Activated CD4-positive, alpha-beta T cell treated with anti-CD3 and anti-CD28 coated beads, Interleukin-2, amount 10 ng/mL, durations not matched to agents 7 days and 5 days (primary cell): ENCODE measurements at places on chromosomes 12 and 14. TPM values are rescaled to one million over a fixed set of nuclear protein-coding genes. Genes with fewer than 3 reads are reported as not detected.

MMP14 gene
- 2.1 TPM for total RNA-seq

OR6J1 gene
- not detected for total RNA-seq

CNTN1 gene
- total RNA-seq = not detected

FAM222A gene
- 0.52 TPM for total RNA-seq

PRIMA1 gene
- total RNA-seq = not detected

DUSP6 gene
- total RNA-seq = 48.2 TPM

TCTN1 gene
- 4.3 TPM for total RNA-seq

CDKN3 gene
- 116 TPM for total RNA-seq

MYF6 gene
- total RNA-seq = not detected

GRCh38 chr12:80293759-80294158 lies 150.3 kb upstream of the PTPRQ start:
- no peak overlapping the region for H3K27ac ChIP-seq
- DNase-seq = no peak

GRCh38 chr12:51955702-51956101 lies 4.2 kb downstream of the ACVR1B start:
- DNase-seq = no peak
- H3K36me3 ChIP-seq = no peaks in the 10 kb centered on the region
- peaks cover 28% of the 10 kb centered on the region for H3K4me1 ChIP-seq
- peaks cover 13% of the 10 kb centered on the region for H3K27me3 ChIP-seq
- H3K27ac ChIP-seq = no peak overlapping the region
- H3K4me3 ChIP-seq = no peak overlapping the region

- no peak overlapping the region for H3K27ac ChIP-seq
- no peaks in the 10 kb centered on the region for H3K4me1 ChIP-seq
- no peaks in the 10 kb centered on the region for H3K36me3 ChIP-seq
- peaks cover 1% of the 10 kb centered on the region for H3K27me3 ChIP-seq
Observed at GRCh38 chr14:78324353-78324752, 154.2 kb downstream of the NRXN3 start.

DNA sequence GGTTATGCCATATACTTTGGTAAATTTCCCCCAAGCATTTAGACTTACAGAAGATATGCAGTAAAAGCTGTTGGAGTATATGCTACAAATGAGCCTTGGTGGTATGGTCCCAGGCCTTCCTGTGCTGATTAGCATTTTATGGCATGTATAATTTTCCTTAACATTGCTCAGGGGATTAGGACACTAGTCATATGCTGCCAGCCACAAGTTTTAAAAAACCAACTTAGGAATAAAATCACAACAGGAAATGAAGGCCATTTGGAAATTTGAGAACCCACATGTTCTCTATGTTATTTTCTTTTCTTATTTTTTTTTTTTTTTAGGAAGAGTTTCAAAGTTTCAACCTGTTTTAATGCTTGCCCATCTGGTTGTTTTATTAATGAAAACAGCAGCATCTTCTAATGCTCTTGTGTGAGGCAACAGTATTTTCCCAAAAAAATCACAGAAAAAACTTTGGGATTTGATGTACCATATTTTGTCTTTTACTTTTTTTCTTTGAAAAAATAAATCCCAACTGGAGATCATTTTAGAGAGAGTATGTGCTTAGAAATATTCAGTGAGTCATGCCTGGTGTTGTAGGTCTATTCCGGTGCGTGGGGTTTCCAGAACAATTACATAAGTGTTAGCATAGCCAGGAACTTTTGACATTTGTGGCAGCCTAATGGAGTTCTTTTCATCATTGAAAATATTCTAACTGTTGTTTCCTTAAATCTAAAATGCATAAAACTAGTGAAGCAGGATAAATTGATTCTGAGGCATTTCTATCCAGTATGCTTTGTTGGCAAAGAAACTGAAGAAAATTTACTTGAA lies 21.7 kb upstream of the DUSP6 start:
- no peak overlapping the region for H3K27ac ChIP-seq
- H3K27me3 ChIP-seq = no peaks in the 10 kb centered on the region
- no peak overlapping the region for H3K4me3 ChIP-seq
- H3K4me1 ChIP-seq = peaks cover 42% of the 10 kb centered on the region
- DNase-seq = no peak

- H3K4me1 ChIP-seq = peaks cover 55% of the 10 kb centered on the region
- peak overlapping the region; percentile 99 for H3K27ac ChIP-seq
- H3K27me3 ChIP-seq = no peaks in the 10 kb centered on the region
- H3K36me3 ChIP-seq = peaks cover 50% of the 10 kb centered on the region
- peak; percentile 83 for DNase-seq
- H3K4me3 ChIP-seq = peak overlapping the region; percentile 98
Observed at GRCh38 chr14:91415794-91416743, 1.6 kb downstream of the CCDC88C start.

GRCh38 chr12:65655074-65655493 lies 169.2 kb upstream of the HMGA2 start:
- H3K4me1 ChIP-seq = no peaks in the 10 kb centered on the region
- peaks cover 16% of the 10 kb centered on the region for H3K27me3 ChIP-seq
- no peak overlapping the region for H3K27ac ChIP-seq
- no peaks in the 10 kb centered on the region for H3K36me3 ChIP-seq

- peaks cover 39% of the 10 kb centered on the region for H3K36me3 ChIP-seq
- no peaks in the 10 kb centered on the region for H3K27me3 ChIP-seq
- H3K4me3 ChIP-seq = no peak overlapping the region
Observed at GRCh38 chr12:3668479-3669165, 84.3 kb downstream of the CRACR2A start.

DNA sequence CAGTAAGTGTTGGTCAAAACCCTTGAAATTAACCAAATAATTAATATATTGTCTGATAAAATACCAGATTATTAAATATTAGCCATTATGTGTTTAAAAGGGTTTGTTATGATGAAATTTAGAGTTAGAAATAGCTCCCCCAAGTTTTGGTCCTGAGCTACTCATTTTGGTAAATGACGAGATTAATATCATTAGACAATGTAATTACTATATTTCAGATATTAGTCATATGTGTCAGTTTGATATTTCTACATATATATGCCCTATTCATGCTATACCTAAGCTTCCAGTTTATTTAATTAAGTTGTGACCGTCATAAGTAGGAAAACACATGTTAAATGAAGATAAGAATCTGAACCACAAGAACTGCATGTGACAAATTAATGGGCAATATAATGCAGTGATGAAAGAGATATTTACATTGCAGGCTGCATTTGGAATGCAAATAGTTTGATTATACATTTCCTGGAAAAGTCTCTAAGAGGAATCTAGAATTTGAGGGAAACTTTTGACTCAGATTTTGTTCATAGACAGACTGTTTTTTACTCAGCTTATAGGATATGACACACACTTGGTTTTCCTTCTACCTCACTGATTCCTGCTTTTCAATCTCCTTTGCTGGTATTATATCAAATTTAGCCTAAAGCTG lies 70.5 kb downstream of the TBC1D30 start:
- DNase-seq = no peak
- no peak overlapping the region for H3K27ac ChIP-seq
- H3K4me3 ChIP-seq = no peak overlapping the region
- H3K27me3 ChIP-seq = peaks cover 10% of the 10 kb centered on the region
- no peaks in the 10 kb centered on the region for H3K36me3 ChIP-seq

- no peaks in the 10 kb centered on the region for H3K27me3 ChIP-seq
- DNase-seq = no peak
- H3K4me3 ChIP-seq = no peak overlapping the region
- no peak overlapping the region for H3K27ac ChIP-seq
- H3K4me1 ChIP-seq = no peaks in the 10 kb centered on the region
- H3K36me3 ChIP-seq = no peaks in the 10 kb centered on the region
Observed at GRCh38 chr14:49159081-49159480, 427.1 kb downstream of the RPS29 start.

GRCh38 chr12:93848523-93849101 lies 171.4 kb downstream of the CRADD start:
- no peaks in the 10 kb centered on the region for H3K27me3 ChIP-seq
- H3K36me3 ChIP-seq = peaks cover 17% of the 10 kb centered on the region
- H3K4me3 ChIP-seq = no peak overlapping the region
- DNase-seq = no peak
- peak overlapping the region; percentile 38 for H3K27ac ChIP-seq

- H3K4me1 ChIP-seq = peaks cover 16% of the 10 kb centered on the region
- H3K36me3 ChIP-seq = no peaks in the 10 kb centered on the region
- peaks cover 9% of the 10 kb centered on the region for H3K27me3 ChIP-seq
- no peak overlapping the region for H3K27ac ChIP-seq
- DNase-seq = no peak
Observed at GRCh38 chr12:19694627-19695026, 255.3 kb downstream of the AEBP2 start.

DNA sequence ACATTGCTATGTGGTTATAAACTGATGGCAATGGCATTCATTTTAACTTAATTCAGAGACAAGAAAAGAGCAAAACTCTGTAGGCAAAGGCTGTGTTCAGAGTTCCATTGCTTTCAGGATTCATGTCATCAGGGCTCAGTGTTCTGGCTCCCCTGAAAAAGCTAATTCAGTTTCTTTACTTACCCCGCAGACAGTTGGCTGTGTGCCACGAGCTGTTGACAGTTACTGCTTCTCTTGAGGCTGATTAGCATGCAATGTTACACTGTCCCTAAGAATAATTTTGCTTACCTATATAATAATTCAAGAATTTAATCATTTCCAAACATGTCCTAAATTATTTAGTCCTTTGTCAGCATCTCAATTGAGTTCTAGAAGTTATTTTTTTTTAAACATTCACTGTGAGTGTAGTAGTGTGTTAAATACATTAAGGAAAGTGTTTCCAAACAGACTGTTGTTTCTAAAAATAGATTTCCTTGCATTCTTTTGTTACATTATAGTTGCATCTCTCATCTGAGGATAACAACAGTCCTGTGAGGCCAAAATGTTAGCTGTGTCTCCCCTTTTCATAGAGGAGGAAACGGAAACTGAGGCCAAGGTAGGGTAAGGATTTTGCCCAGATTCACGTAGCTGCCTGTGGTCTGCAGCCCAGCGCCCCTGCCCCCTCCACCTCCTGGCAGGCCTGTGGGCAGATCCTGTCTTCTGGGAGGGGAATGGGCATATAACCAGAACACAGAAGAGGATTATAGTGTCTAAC lies 98.6 kb downstream of the PELI2 start:
- no peak overlapping the region for H3K27ac ChIP-seq
- no peaks in the 10 kb centered on the region for H3K27me3 ChIP-seq
- no peak overlapping the region for H3K4me3 ChIP-seq
- H3K36me3 ChIP-seq = no peaks in the 10 kb centered on the region
- peaks cover 5% of the 10 kb centered on the region for H3K4me1 ChIP-seq

- peaks cover 8% of the 10 kb centered on the region for H3K4me1 ChIP-seq
- H3K36me3 ChIP-seq = no peaks in the 10 kb centered on the region
- H3K27me3 ChIP-seq = peaks cover 38% of the 10 kb centered on the region
- DNase-seq = no peak
Observed at GRCh38 chr12:12216349-12217017, 50.4 kb downstream of the LRP6 start.

- H3K4me3 ChIP-seq = no peak overlapping the region
- H3K36me3 ChIP-seq = no peaks in the 10 kb centered on the region
- no peak overlapping the region for H3K27ac ChIP-seq
- DNase-seq = no peak
- H3K27me3 ChIP-seq = no peaks in the 10 kb centered on the region
Observed at GRCh38 chr12:80504389-80505163, 60.5 kb downstream of the PTPRQ start.

DNA sequence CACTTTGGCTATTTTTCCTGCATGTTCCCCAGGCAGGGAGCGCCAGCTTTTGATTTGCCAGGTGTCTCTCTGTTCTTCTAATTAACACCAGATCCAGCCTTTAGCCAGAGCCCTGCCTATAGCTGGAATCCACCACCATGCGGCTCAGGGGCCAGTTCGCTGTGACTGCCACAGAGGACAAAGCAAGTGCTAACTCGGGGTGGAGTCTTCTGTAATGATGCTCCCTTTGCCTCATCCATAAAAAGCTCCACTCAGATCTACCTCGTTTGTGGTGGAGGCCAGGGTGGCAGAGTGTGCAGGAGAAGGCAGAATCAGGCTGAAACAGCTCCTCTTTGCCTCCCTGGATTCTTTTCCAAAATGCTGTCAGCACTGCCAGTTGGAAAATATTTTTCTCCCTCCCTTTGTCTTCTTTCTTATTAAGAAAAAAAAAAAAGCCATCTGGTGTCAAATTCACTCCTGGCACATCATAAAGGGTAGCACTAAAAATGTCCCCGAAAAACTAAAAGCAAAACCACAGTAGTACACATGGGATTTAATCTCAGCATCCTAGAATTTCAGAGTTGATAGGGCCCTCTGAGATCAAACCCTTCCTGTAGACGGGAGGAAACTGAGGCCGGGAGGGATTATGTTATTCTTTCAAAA lies 18.0 kb upstream of the CTDSP2 start:
- peak overlapping the region; percentile 70 for H3K27ac ChIP-seq
- DNase-seq = no peak
- H3K36me3 ChIP-seq = no peaks in the 10 kb centered on the region
- H3K27me3 ChIP-seq = peaks cover 13% of the 10 kb centered on the region
- peak overlapping the region; percentile 46 for H3K4me3 ChIP-seq

GRCh38 chr14:102506626-102506925 lies 3.0 kb downstream of the ANKRD9 start:
- H3K4me1 ChIP-seq = peaks cover 19% of the 10 kb centered on the region
- H3K4me3 ChIP-seq = no peak overlapping the region
- DNase-seq = no peak
- H3K27ac ChIP-seq = peak overlapping the region; percentile 66

DNA sequence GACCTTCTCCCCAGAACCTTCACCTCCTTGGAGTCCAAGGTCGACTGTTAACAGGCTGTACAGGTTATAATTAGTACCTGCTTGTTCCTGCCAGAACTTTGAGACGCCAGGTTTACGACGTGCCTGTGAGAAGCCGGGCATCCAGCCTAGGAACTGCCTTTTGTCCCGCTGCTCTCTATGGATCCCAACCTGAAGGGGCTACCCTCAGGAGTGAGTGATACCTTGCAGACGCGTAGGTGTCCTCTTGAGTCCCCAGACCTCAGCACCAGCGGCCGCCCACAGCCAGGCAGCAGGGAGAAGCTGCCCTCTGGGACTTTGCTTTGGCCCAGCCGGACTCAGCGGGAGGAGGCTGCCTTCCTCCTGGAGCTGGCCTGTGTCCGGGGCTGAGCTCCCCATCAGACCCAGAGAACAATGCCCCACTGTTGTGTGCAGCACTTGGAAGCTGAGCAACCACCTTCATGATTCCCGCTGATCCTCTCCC lies 16.2 kb downstream of the SYNE3 start:
- DNase-seq = no peak
- H3K27ac ChIP-seq = peak overlapping the region; percentile 50
- no peak overlapping the region for H3K4me3 ChIP-seq

- H3K27ac ChIP-seq = no peak overlapping the region
- peaks cover 3% of the 10 kb centered on the region for H3K36me3 ChIP-seq
- DNase-seq = no peak
- H3K4me3 ChIP-seq = no peak overlapping the region
- peaks cover 2% of the 10 kb centered on the region for H3K4me1 ChIP-seq
Observed at GRCh38 chr12:106284358-106285105, 18.0 kb upstream of the TCP11L2 start.
